ENCODE measurements at places on chromosomes 7 and 10.

- DNase-seq, result no peak
These were observed 184.5 kb upstream of the DKK1 start for GRCh38 chr10:52129410-52130178.

GRCh38 chr7:157482025-157482424 is 145.2 kb downstream of the DNAJB6 start:
- DNase-seq, result no peak

DNA sequence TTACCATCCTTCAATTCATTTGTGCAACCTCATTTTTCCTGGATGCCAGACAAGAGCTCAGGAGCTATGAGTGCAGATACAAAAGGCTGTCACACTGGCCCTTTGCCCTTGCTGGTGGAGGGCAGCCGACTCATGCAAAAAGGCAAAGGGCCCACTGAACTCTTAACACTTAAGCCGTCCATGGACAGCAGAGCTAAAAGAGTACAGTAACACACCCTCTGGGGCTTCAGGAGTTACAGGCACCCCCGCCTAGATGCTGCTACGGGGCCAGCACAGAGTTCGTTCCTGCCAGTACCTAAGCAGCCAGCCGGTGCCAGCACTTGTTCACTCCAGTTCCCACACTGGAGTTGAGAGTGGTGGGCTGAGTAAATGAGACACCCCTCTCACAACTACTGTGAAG is 69.9 kb upstream of the MRLN start:
- DNase-seq, result no peak

GRCh38 chr7:3760651-3761050 is 459.6 kb downstream of the SDK1 start:
- no peak for DNase-seq

DNA sequence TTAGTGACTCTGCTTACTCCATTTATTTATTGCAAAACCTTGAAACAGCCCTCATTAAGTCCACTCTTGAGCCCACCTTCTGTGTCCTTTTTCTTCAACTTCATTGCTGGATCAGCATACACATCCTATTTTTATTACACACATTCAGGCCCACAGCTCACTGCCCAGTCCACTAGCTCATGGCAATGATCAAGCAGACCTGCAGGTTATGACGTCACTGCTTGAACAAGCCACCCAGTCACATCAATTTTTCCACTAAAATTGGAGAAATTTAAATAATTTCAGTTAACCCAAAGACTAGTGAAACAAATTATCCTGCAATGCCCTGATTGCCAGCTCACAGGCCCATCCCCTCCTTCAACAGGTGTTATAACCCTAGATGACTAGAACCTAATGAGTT is 16.0 kb upstream of the STARD3NL start:
- DNase-seq, result no peak

- DNase-seq, result no peak
These were observed 20.5 kb downstream of the PON3 start for GRCh38 chr7:95375591-95376257.

GRCh38 chr7:115658223-115658622 is 372.3 kb downstream of the TFEC start:
- DNase-seq, result no peak

DNA sequence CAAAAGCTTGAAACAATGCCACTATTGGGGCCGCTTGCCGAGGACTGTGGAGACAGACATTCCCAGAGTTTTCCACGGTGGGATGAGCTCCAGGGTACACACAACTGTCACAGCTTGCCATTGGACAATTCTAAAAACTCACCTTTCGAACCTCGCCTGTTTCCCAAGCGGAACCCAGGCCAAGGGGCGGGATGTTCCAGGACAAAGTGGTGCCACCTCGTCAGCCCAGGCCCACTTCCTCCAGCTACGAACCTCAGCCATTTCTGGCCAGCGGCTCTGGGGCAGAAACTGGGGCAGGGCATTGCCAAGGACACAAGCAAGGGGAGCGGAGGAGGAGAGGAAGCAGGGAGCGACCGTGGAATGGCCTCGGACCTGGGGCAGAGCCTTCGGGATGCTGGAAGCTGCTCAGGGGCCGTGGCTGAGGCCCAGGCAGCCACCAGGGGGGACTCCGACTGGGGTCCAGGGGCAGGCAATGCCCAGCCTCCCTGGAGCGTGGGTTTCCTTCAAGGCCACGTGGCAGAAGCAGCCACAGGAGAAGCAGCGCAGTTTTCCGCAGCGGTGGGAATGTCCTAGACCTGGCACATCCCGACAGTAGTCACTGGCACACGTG is 44.7 kb upstream of the INSIG1 start:
- DNase-seq, result no peak

DNA sequence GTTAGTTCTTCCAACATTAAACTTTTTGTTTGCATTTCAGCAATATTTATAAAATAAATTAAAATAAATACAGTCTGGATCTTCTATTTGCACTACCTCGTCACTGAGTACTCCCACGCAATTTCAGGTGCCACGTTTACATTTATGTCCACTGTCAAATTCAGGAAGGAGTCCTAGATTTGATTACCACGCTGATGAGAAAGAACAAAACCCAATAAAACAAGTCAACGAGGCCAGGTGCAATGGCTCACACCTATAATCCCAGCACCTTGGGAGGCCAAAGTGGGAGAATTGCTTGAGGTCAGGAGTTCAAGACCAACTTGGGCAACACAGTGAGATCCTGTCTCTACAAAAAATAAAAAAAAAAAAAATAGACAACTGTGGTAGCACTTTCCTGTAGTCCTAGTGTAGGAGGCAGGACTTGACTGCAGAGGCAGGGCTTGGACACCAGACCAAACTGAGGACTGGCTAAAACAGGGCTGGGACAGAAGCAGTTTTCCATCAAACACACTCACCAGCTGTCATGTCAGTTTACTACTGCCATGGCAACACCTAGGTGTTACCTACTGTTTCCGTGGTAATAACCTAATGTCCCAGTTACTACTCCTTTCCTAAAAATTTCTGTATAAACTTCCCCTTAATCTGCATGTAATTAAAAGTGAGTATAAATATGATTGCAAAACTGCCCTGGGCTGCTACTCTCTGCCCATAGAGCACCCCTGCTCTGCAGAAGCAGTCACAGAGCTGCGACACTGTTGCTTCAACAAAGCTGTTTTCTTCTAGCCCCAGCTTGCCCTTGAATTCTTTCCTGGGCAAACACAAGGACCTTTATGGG is 341.7 kb downstream of the PARD3 start:
- DNase-seq, result no peak

- DNase-seq, result no peak
These were observed 193.9 kb downstream of the NXPH1 start for GRCh38 chr7:8627325-8627724.

DNA sequence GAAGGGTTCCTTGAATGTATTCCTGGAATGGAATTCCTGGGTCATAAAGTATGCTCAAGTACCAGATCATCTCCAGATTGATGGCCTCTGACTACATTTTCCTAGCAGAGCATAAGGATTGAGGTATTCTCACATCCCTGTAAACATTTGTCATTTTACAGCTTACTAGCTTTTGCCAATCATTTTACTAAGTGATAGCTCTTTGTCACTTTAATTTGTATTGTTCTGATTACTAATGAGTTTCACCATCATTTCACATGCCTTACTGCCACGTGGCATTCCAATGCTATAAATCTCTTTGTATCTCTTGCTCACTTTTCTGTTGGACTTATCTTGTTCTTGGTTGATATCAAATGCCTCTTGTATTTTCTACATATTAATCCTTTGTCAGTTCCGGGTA is 68.6 kb upstream of the CACNB2 start:
- DNase-seq, result no peak

- DNase-seq, result no peak
These were observed 54.5 kb downstream of the ZNF33B start for GRCh38 chr10:42583828-42584227.

- DNase-seq, result no peak
These were observed 70.7 kb downstream of the VOPP1 start for GRCh38 chr7:55501611-55502010.

- DNase-seq, result peak; percentile 17
These were observed 130.6 kb downstream of the TCERG1L start for GRCh38 chr10:131180740-131181415.

DNA sequence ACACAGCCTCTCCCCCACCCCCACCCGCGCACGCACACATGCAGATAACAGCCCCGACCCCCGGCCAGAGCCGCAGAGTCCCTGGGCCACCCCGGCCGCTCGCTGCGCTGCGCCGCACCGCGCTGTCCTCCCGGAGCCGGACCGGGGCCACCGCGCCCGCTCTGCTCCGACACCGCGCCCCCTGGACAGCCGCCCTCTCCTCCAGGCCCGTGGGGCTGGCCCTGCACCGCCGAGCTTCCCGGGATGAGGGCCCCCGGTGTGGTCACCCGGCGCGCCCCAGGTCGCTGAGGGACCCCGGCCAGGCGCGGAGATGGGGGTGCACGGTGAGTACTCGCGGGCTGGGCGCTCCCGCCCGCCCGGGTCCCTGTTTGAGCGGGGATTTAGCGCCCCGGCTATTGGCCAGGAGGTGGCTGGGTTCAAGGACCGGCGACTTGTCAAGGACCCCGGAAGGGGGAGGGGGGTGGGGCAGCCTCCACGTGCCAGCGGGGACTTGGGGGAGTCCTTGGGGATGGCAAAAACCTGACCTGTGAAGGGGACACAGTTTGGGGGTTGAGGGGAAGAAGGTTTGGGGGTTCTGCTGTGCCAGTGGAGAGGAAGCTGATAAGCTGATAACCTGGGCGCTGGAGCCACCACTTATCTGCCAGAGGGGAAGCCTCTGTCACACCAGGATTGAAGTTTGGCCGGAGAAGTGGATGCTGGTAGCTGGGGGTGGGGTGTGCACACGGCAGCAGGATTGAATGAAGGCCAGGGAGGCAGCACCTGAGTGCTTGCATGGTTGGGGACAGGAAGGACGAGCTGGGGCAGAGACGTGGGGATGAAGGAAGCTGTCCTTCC is 620 bp downstream of the EPO start:
- no peak for DNase-seq

DNA sequence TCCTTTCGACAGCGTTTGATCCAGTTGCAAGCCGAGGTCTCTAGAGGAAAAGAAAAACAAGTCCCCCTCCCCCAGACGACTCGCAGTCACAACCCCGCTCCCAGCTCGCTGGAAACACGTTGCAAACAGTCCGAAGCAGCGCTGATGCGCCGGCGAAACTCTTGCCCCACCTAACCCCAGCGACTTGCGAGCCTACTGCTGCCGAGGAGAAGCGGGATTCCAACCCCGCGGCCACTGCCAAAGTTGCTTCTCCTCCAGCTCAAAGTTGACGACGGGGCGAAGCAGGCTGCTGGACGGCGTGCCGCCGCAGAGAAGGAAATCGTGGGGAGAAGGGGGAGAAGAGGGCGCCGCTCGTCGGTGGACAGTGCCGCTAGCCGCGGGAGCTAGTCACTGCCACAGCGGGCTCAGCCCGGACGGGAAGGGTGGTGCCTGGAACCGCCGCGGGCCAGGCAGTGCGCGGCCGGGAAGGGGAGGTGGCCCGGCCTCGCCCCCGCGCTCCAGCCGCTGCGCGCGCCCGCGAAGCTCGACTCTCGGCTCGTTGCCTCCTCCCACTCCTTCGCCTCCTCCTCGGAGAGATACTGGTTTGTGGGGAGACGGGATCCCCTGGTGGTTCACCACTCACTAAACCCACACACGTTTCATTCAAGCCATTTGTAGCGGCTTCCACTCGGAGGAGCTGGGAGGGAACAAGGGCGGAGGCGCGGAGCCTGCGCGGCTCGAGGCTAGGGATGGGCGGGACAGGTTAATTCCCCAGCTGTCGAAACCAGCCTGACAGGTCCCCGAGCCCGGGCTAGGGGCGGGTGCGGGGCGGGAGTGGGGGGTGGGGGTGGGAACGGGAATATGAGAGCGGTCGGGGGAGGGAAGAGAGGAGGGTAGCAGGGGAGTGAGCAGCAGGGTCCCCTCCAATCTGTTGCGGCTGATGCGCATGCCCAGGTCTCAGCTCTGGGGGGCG is at the start of gene GPR37:
Gene GPR37, minus strand, starts transcription at position 392 of the 952 bp plus-strand sequence. CDS start 816 bp downstream, outside the sequence.
- DNase-seq, result peak; percentile 70

DNA sequence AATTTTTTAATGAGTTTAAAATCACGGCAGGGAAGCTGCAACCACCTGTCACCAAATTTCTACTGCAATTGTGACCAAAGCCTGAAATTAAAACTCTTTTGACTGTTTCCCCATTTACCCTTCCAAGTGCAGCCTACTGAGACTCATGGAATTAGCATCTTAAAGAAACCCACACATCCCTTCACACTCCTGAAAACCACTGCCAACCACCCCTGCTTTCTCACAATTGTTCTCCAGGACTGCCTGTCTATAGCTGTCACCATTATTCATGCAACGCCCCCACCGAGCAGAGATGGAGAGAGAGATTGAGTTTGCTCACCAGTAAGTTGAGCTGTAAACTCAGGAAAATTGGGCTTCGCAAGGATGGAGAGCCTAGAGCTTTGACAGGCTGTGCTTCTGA is 383.8 kb upstream of the SORCS1 start:
- no peak for DNase-seq

- DNase-seq, result no peak
These were observed 44.3 kb upstream of the ZC3HAV1 start for GRCh38 chr7:139153832-139154231.

DNA sequence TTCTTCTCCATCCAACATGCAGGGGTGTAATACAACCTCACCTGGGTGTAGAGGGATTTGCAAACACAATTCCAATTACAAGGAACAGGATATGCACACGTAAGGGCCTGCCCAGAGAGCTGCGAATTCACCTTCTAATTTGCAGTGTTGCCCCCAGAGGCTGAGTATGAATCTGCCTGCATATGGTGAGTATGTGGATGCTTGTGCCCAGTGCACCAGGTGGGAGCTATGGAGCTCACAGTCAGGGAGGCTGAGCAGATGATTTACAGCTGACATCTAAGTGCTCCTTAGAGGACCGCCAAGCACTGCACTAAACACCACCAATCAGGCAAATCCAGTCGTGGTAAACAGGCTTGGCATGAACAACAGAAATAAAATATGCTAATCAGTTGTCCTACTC is 132.0 kb downstream of the RELN start:
- DNase-seq, result no peak

DNA sequence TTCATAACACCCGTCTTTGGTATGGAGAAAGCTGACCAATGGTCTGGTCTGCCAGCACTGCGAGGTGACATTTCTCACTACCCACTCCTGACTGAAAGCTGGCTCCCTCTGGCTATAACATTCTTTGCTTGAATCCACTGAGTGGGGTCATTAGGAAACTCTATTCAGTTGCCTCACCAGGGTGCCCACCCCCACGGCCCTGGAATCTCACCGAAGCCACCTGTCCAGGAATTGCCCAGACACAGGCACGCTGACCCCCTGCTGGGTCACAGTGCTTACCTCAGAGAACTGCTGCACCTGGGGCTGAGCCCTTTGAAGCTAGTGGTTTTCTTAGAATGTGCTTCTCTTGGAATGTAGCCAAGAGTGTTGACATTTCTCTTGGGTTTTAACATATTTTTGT is 28.6 kb downstream of the HECW1 start:
- no peak for DNase-seq

Data from Peyer's patch (tissue), 4 donors.